ENCODE measurements at places on chromosomes 7 and 10. TPM values are rescaled to one million over a fixed set of nuclear protein-coding genes. Genes with fewer than 3 reads are reported as not detected.

DNA sequence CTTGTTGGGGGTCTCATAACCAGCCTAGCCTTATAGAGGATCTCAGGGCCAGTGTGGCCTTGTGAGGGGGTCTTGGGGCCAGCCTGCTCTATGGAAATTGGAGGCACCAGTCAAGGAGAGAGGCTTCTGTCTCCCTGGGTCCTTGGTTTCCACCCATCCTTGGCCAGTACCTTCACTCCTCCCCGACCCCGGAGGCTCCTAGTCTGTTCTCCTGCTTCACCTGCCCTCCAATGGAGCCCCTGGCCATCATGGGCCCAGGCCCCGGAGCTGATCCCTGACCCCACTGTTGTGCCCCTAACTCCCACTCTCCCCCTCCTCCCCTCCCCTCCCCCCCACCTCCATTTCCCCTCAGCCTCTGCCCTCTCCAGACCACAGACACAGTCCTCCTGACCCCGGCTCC lies 29.7 kb downstream of the RASGEF1A start:
- DNase-seq = no peak

DNA sequence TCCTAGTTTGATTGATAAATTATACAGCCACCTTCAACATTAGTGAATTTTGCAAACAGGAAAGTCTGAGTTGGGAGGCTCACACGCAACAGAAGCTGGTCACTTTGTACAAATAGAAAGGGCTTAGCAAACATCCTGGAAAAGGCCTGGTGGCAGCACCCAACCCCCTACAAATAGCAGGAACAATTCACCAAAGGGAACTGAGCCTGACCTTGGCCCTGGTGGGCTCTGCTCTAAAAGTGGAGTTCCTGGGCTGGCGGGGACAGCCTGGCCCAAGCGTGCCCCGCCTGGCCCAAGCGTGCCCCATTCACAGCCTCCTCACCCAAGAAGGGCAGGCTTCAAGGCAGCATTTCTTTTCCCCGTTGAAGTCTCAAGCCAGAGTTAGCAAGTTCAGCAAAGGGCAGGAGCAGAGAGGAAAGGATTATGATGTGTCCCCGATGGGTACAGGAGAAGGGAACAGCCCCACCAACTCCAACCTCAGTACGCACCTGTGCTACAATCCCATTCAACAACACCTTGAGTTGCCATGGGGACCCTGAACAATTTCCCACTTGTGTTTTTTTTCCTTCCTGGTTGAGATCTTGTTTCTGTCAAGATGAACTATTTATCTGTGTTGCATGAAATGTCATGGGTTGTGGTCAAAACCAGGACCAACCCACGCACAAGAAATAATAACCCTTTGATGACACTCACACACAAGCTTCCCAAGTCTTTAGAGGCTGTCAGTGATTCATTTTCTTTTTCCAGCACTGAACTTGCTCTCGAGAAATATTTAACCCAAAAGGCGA lies 43.4 kb downstream of the RGS10 start:
- no peak for DNase-seq

Gene AKR1C4
- not detected for total RNA-seq

- DNase-seq = peak; percentile 8
Measured at GRCh38 chr10:51783941-51784340, 84.5 kb upstream of the CSTF2T start.

Gene FGFR2
- 76.3 TPM for total RNA-seq

Gene PGAM1
- total RNA-seq = 1,352 TPM

DNA sequence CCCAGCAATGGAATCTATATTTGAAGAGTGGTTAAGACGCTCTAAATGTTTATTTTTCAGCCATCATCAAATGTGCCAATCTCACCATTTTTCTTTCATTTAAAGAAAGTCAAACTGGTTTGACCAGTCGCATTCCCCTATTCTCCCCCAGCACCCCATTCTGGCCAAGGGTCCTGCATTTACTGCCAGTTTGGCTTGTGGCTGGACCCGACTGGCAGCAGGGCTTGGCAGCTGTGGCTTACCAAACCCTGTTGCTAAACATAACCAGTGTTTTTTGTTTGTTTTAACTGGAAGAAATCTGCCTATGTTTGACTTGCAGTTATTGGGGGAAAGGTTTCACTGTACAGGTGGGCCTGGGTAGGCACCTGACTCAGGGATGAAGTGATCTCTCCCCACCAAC lies 116.3 kb downstream of the CYP26A1 start:
- no peak for DNase-seq

DNA sequence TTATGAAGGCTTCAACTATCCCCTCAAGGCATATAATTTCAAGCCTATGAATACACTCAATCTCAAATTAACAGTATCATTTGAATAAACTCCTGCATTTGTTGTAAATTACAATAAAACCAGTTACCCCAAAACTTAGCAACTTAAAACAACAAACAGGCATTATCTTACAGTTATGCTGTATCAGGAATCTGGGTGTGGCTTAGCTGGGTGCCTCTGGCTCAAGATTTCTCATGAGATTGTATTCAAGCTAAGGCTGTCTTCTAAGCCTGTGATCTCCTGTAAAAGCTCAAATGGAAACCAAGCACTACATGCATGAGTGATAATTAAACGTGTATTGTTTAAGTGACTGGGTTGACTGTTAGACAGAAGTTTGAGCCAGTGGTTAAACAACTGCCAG lies 341.0 kb upstream of the PHF14 start:
- DNase-seq = peak; percentile 3

DNA sequence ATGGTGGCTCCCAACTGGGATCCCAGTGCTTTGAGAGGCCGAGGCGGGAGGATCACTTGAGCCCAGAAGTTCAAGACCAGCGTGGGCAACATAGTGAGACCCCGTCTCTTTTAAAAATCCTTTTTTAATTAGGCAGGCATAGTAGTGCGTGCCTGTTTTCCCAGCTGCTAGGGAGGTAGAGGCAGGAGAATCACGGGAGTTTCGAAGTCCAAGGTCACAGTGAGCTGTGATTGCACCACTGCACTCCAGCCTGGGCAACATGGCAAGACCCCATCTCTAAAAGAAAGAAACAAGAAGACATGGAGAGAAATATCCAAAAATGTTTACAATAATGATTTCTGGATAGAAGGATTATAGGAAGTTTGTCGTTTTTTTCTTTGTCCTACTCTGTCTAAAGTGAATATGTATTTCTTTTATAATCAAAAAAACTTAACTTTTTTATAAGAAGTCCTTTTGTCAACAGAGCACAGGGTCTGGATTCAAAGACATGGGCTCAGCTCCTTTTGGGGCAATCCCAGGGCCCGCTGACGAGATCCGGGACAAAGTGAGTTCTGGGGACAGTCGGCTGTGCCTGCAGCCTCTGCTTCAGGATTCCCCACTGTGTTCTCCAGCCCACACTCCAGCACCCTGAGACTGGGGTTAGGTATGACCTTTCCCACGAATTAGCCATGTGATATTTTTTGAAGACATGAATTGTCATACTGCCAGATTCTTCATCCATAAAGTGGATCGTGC lies 45.6 kb downstream of the PDGFA start:
- DNase-seq = no peak

GRCh38 chr10:70461397-70462348 lies 16.9 kb upstream of the PALD1 start:
- peak; percentile 77 for DNase-seq

Gene OR2A1
- total RNA-seq = not detected

Gene NUDT13
- total RNA-seq = 3.0 TPM

DNA sequence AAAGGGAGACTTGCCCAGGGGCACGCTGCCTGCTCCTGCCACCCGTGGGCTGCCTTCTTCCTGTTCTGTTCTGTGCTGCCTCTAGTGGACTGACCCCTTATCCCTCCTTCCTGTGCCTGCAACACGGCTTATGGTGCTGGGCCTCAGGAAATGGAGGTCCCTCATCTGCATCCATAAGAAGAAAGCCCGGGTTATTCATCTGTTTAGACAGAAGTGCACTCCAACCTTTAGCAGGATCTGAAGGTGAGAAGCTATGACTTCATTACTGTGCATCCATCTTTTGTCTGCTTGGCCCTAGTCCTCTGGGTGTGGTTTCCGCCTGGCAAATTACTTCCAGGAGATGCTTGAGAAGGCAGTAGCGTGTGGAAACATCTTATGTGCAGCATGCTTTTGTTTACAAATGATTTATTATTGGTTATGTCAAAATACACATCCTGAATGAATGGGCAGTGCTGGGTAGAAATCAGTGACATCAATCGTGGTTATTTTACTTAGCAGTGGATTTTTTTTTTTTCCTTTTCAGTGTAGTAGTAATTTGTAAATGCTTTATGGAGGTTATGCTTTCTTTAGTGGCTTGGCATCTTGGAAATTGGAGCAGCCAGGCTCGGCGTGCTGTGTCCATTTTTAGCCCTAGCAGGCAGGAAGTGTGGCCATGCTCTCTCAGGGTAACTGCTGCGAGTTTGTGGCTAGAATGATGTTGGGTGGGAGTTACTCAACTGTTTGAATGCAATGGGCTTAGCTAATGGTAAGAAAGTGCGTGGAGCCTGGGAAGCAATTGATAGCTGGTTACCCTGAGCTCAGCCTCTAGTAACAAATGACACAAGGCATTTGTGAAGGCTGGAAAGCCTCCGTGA lies 12.7 kb downstream of the PTPRE start:
- DNase-seq = no peak

Gene DHTKD1
- total RNA-seq = 62.0 TPM

DNA sequence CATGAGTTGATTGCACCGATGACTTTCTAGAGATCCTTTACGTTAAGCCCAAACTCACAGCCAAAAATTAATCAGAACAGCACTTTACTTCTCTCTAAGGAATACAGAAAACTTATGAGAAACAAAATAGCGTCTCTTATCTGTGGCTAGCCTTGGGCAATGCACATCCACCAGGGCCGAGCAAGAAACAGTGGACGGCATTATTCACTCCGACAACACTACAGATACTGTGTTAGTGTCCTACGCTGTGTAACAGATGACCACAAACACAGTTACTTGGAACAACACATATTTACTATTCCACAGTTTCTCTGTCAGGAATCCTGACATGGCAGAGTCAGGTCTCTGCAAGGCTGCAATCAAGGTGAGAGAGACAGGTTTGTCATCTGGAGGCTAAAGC lies 598.3 kb upstream of the ADARB2 start:
- DNase-seq = no peak

DNA sequence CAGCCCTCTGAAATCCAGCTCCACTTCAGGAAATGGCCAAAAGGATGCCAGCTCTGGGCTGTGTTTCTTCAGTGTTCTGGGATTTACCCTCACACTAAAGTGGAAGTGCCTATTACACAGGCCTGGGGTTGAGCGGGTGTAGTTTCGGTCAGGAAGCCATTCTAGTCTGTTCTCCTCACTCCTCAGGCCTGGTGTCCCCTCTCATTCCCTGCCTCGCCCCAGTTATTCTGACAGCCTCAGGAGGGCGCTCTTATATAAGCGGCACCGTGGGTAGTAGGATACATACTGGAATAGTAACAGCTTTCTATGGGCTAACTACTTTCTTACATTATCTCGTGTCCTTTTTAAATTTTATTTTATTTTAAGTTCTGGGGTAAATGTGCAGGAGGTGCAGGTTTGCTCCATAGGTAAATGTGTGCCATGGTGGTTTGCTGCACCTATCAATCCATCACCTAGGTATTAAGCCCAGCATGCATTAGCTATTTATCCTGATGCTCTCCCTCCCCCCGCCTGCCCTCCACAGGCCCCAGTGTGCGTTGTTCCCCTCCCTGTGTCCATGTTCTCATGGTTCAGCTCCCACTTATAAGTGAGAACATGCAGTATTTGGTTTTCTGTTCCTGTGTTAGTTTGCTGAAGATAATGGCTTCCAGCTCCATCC lies 12.2 kb upstream of the LGI1 start:
- peak; percentile 77 for DNase-seq

Gene FAM25G
- total RNA-seq = not detected

Gene ABCA13
- total RNA-seq = not detected

Gene ATP5F1C
- total RNA-seq = 356 TPM

Gene LRIT1
- total RNA-seq = not detected

- no peak for DNase-seq
Measured at GRCh38 chr10:102455893-102456471, 4.6 kb upstream of the C10orf95 start.

- no peak for DNase-seq
Measured at GRCh38 chr7:157024716-157025115, 14.3 kb upstream of the MNX1 start.

DNA sequence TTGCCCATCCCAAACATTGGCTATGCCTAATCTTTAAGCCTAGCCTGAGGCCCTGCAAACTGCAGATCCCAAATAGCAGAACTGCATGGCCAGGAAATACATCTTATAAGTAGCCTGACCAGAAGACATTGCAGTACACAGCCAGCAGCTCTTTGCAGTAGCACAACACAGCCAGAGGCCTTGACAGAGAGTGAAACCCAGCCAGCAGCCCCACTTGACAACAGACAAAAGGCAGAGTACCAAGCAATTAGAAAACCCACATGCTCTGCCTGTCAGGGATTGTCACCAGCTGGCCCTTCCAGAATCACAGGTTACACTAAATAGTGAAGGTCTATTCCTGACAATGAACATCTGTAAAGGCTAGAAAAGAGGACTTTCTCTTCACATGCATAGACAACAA lies 242.8 kb upstream of the TMEM72 start:
- no peak for DNase-seq

- DNase-seq = peak; percentile 82
Measured at GRCh38 chr10:49115015-49115795, at the start of gene VSTM4. VSTM4 (minus strand) TSS chr10:49115522; CDS start chr10:49115485, 37 bp downstream.

Gene ADAMTS14
- total RNA-seq = not detected

DNA sequence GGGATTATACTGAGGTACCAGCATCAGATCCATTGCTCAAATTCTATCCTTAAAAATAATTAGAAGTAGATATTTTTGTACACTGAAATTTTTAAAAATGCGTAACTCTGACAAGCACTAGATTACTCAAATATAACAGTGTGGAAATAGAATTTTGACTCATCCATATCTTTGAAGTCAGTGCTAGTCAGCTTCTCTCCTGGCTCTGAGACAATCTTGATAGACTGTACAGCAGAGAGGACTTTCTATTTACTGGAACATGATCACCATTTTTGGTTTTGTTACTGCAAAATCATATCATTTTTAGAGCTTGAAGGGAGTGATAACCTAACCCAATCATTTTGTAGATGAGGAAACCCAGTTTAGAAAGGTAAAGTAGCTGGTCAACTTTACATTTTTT lies 195.0 kb downstream of the MTERF1 start:
- DNase-seq = no peak

DNA sequence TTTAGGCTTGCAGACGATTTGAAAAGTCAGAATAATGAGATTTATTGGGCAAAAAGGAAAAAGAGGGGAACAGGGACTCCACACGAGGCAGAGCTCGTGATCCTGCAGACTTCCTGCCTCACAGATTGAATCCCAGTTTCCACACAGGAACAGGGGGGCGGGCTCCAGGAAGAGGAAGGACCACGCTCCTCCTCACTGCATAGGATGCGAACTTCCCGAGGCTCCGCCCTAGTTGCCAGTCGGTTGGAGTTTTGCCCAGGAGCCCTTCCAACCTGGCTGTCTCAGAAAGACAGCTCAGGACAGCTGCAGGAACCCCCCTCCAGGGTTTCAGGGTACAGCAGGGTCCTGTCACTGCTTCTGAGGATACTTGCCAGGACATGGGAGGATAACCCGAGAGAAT lies 488.3 kb upstream of the ADARB2 start:
- DNase-seq = no peak

DNA sequence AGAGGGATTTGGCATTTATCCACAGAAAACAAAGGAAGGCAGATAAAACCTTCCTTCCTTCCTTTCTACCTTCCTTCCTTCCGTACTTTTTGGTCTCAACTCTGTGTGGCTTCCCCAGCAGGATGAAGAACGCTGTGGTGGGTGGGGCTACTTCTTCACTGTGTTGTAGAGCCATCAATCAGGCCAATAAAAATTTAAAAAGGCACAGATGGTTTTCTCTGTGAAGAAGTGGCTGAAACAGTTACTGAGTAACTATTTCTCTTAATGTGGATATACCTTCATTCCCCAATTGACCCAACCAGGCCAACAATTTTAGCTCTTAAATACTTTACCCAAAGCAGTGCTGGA lies 75.8 kb downstream of the ZNF92 start:
- DNase-seq = no peak

Gene RAMP3
- total RNA-seq = not detected

Gene CACNB2
- 3.4 TPM for total RNA-seq

Measured in neural progenitor cell (in vitro differentiated cells).